T-cell (primary cell): ENCODE measurements at places on chromosomes 3 and 15.

DNA sequence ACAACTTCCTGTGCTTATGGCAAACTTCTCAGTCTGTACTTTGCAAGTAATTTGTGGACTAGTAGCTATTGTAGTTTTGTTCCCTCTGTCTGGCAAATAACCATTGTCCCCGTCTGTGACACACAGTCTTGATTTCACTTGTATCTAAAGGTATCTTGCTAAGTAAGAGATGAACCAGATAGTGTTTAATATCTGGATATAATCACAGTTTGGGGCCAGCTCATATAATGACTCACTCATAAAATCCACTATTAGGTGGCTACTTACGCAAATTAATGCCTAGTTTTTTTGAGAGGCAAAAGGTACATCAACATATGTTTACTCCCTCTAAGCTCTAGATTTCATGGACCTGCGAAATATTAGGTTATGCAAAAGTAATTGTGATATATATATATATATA, 30.4 kb downstream of the VGLL3 start:
- DNase-seq = no peak

DNA sequence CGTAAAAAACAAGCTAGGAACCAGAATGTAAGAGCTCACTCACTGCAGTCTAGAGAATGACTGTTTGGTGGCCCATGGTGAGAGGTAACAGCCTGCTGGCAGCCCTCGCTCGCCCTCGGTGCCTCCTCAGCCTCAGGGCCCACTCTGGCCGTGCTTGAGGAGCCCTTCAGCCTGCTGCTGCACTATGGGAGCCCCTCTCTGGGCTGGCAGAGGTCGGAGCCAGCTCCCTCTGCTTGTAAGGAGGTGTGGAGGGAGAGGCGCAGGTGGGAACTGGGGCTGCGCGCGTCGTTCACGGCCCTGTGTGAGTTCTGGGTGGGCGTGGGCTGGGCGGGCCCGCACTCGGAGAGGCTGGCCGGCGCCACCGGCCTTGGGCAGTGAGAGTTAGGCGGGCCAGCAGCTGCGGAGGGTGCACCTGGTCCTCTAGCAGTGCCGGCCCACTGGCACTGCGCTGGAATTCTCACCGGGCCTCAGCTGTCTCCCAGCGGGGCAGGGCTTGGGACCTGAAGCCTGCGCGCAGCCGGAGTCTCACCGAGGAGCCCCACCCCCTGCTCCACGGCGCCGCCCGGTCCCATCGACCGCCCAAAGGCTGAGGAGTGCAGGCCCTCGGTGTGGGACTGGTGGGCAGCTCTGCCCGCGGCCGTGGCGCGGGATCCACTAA, 420.6 kb downstream of the RBMS3 start:
- no peak for DNase-seq

DNA sequence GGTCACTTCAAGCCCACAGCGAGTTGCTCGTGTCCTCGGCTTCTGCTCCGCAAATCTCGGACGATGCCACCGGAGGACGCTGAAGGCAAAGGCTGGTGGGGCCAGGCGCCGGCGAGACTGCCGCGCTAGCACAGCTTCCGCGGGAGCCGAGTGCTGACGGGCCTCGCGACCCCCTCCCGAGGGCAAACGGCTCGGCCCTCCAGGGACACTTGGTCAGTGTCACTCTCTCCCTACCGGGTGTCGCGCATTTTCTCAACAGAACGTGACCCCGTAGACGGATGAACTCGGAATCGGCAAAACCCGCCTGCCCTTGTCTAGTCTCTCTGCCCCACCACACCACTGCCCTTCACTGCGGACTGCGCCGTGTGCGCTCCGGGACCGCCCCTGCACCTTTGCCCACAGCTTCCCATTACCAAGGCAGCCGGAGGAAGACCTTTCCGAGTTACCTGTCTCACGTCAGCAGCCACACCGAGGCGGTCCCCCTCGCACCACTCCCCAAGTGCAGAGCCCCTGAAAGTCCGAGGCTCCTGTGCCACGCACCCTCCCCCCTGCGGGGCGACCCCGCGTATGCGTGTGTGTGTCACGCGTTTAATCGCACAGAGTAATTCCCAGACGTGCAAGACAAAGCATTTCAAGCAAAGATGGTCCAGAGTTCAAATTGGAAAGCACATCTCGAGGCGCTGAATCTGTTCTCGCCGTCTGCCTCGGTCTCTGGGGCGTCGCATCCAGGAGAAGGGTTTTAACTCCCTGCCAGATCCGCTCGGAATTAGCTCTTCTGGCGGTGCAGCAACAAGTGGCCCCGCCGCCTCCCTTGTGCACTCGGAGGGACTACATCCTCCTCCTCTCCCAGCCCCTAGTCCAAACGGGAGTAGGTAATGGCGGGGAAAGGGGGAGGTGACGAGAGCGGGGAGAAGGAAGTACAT, 245.0 kb upstream of the TOPAZ1 start:
- no peak for DNase-seq

DNA sequence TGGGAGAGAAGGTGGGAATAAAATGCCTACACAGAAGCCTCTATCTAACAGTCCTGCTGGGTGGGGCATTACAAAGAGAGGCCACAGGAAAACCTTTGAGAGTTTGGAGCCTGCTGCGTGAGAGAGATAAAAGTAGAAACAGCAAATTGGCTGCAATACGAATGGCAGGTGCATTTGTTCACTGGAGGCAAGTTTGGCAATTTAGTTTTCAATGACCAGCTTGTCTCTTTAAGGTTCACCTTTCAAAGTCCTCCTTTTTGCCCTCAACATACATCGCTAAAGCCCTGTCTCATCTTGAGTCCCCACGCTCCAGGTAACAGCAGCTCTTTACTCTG, 405.7 kb downstream of the LSAMP start:
- no peak for DNase-seq

DNA sequence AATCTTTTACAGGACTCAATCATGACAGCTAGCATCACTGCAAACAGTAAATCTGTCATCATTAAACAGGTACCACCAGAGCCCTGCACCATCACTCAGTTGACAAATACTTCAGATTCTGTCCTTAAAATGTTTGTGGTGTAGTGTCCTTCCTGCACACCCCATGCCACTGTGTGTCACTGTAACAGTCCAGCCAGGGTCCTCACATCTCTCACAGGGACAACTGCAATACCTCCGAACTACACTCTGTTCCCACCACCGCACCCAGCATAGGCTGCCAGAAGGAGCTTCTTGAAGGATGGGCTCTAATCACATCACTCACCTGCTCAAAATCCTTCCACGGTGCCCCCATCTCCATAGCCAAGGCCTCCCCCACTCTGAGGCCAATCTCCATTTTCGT, 90.2 kb upstream of the FGF12 start:
- no peak for DNase-seq

GRCh38 chr3:120100711-120101110, 6.5 kb upstream of the GSK3B start:
- no peak for DNase-seq

DNA sequence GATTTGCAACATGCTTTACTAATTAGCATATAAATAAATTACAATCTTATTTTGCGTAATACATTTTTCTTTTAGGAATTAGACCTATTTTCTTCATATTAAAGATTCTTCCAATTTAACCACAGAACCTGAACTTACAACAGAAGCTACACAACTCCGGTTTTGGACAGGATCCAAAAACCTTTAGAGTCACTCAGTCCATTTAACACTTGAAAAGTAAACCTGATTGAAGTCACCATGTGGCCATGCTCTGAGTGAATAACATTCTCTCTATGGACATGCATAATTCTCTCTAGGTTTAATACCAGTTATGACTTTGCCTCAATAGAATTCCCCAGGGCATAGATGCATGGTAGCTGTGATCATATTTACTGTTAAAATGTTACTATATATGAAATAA, 751.0 kb downstream of the VGLL3 start:
- no peak for DNase-seq

- no peak for DNase-seq
Observed at GRCh38 chr15:42392309-42393024, 33.2 kb downstream of the CAPN3 start.

- DNase-seq = no peak
Observed at GRCh38 chr15:71939981-71940588, 129.7 kb downstream of the NR2E3 start.

GRCh38 chr3:77259694-77260093, 219.8 kb downstream of the ROBO2 start:
- no peak for DNase-seq

DNA sequence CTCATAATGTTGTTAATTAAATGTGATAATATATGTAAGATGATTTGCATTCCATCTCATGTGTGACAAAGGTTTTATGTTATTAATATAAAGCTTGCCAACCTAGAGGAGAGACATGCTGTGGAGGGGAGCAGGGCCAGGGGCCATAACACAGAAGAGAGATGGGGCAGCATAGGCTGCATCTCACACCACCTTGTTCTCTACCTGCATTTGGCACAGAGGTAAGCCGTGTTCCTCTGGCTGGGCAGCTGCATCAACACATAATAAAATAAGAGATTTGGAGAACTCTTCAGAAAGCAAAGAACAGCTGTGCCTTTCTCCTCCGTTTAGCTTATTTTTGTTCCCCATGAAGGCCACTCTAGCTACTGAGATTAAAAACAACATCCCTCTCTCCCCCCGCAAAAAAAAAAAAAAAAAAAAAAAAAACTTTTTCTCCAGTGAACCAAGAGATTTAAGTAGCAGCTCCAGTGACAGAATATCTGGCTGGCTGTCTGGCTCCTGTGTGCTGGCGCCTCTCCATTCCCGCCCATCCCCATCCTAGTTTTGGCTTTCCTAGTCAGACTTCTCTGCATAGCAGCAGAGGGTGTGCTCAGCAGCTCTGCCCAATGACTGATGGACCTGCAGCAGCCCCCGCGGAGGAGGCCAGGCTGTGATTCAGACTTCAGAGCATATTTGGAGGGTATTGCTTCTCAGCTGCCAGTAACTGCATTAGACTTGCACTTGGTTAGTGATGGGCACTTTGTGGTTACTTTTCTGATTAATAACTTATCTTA, 52.2 kb upstream of the STXBP5L start:
- DNase-seq = no peak

DNA sequence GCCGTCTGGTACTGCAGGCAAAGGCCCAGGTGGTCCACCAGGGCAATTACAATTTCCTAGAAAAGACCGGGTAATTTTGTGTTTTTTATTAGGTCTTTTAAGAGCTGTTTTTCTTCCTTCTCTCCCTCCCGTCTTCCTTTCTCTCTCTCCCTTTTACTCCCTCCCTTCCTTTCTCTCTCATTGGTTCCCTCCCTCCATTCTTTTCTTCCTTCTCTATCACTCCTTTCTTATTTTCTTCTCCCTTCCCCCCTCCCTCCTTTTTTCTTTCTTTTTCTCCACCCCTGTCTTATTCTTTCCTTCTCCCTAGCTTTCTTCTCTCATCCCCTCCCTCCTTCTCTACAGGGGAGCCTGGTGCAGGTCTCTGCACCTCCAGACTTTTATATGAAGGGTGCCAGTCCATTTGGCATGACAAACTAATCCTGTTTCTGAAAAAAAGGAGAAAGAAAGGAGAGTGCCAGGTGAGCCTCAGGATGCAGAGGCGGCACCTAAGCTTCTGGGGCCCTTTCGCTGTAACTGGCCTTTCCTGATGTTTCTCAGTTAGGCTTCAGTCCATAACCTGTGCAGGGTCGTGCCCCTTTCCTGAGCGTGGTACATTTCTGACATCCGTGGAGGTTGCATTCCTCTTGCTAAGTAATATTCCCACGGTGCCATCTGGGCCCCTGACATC, 9.1 kb upstream of the ONECUT1 start:
- no peak for DNase-seq

- DNase-seq = peak; percentile 32
Observed at GRCh38 chr3:194141415-194142155, 5.6 kb downstream of the HES1 start.

GRCh38 chr3:16378920-16379319, 113.9 kb downstream of the OXNAD1 start:
- DNase-seq = no peak

DNA sequence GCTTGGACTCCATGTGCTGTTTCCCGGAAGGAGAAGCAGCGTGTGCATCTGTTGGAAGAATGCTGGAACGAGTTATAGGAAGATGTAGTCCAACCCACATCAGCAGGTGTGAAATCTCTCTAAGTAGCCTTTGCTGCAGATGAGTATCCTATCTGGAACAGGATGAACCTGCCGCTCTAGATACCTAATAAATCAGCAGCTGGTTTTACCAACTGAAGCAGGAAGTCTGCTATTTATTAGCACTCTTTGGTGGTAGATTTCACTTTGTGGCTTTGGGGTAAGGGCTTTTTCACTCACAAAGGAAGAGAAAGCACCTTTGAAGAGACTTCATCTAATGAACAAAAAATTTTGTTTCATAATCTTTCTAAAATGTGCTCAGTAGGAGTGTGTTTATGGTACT, 66.4 kb downstream of the DCUN1D1 start:
- no peak for DNase-seq
